ENCODE measurements at places on chromosomes 7 and 10.

DNA sequence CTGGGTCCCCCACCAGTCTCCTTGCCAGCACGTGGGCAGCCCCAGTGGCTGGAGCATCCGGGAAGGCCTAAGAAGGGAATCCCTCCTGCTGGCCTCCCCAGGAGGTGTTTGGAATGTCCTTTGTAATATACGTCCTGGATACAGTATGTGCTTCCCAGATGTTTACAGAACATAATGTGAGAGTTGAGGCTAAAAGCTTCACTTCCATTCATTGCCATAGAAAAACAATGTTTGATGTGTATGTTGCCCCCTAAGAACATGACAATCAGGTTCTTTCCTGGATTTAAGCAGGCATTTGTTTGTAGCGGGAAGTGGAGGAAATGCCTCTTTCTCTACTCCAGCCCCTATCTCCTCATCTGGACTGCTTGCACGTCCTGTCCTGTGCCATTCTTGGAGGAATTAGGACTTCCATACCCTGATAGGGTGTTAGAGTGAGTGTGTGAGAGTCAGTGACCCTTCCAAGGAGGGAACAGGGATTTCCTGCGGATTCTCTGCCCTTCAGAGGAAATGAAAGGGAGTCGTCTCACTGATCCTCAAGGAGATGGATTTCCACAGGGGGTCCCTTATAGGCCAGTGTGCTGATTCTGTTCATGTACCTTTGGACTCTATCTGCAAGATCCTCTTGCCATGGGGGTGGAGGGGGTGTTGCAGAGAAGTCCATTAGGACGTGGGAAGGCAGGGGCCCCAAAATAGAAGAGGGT, 1.2 kb downstream of the IGFBP1 start:
- no peak for DNase-seq

GRCh38 chr10:122267849-122268737, 3.0 kb upstream of the BTBD16 start:
- no peak for DNase-seq

GRCh38 chr10:50614444-50615137, 9.2 kb downstream of the SGMS1 start:
- DNase-seq, result no peak

DNA sequence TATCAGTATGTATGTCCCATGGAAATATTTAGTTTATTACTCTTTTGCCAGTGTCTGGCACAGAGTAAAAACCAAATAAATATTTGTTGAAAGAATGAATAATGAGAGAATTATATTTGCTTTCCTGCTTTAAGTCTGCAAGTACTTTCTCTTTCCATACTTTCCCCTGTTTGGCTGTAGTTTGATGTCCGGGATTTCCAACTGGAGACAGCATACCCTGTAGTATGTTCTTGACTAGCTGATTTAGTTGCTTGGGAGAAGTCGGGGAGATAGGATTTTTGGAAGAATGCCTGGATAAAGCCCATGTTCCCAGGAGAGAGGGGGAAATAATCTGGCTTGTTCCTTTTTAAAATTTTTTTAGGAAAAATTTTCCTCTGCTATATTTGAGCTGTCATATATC, 516.1 kb downstream of the CCSER2 start:
- no peak for DNase-seq

DNA sequence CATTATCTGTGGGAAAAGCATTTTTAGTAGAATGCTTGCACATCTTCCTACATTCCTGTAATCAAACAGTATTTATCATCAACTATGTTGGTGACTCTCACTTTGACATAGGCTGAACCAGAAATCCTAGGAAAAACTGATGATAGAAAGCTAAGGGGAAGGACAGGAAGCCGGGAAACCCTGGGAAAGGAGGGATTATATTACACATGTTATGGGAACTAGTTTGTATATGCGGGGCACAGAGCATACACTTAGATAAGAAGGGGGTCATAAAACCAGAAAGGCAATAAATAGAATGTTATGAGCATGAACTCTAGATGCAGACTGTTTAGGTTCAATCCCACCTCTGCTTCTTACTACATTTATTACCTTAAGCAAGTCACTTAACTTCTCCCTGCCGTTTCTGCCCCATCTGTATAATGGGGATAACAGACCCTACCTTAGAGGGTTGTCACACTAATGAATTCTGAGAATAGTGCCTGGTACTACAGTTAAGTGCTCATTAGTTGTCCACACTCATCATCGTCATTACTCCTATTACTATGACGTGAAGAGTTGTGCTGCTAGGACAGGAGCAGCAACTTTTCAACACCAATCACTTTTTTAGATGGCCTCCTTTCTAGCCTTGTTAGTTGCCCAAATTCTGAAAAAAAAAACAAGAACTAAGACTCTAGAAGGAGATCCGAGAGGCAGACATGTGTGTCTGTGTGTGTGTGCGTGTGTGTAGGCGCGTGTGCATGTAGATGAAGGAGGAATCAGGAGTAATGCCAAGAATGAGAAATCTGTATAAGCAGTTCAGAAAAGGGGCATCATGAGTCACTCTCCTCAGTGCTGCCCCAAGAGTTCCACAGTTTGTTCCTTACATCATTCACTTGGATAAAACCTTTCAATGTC, 52.2 kb downstream of the KMT2C start:
- DNase-seq, result no peak

DNA sequence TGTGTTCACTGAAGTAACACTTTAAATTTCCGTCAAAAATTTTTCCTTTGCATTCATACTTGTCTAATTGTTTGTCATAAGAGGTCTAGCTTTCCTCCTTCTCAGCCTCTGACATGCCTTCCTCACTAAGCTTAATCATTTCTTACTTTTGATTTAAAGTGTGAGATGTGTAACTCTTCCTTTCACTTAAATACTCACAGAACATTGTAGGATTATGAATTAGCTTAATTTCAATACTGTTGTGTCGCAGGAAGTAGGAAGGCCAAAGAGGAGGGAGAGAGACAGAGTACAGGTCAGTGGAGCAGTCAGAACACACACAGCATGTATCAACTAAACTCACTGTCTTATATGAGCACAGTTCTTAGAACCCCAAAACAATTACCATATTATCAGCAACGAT, 99.0 kb downstream of the SRPK2 start:
- DNase-seq, result no peak

GRCh38 chr7:152979376-152979775, 219.8 kb downstream of the ACTR3B start:
- DNase-seq, result no peak

- no peak for DNase-seq
These were observed 101.3 kb upstream of the CTBP2 start for GRCh38 chr10:125261491-125262186.

- DNase-seq, result no peak
These were observed 9.1 kb downstream of the BMPR1A start for GRCh38 chr10:86765548-86765947.

- no peak for DNase-seq
These were observed 11.3 kb downstream of the NOLC1 start for GRCh38 chr10:102163342-102163989.

GRCh38 chr7:151138153-151138851, 29.2 kb downstream of the GBX1 start:
- no peak for DNase-seq

GRCh38 chr10:54985732-54986131, 184.7 kb upstream of the PCDH15 start:
- no peak for DNase-seq

- no peak for DNase-seq
These were observed 45.1 kb downstream of the ZMIZ1 start for GRCh38 chr10:79113827-79114226.

- no peak for DNase-seq
These were observed 52.8 kb downstream of the NRF1 start for GRCh38 chr7:129664029-129665012.

DNA sequence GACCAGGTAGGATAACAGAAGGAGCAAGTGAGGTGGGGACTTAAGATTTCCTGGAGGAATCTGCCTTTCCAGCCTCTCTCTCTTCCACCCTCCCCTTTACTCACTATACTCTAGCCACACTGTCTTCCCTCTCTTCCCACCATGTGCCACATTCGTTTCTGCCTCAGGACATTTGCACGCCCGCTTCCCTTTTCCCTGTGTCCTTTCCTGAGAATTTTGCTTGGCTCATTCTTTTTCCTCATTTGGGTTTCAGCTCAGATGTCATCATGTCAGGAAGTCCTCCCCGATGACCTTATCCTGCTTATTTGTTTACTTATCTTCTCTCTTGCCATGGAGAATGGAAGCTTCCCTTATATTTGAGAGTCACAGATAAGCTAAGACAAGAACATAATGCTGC, 363.8 kb downstream of the PRPF18 start:
- DNase-seq, result no peak

DNA sequence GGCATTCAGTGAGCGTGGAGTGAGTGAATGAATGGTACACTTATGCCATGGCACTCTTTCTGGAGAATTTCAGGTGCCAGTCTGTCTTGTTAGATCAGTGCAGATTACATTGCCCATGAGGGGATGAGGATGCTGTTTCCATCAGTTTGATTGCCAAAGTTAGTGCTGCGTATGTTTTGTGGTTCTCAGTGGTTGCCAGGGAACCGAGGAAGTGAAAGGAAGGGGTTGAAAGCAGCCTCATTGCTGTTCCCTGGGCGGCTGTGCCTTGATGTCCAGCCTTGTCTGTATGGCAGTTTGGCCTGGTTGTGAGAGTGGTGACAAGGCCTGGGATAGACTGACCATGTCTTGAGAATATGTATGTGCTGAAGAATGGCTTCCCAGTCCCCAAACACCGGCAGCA, 30.2 kb downstream of the WBP1L start:
- no peak for DNase-seq

GRCh38 chr7:128361411-128362379, at the start of gene PRRT4:
PRRT4 (minus strand) TSS chr7:128361690.
- DNase-seq, result peak; percentile 45

GRCh38 chr7:117110480-117111315, 157.4 kb downstream of the ST7 start:
- no peak for DNase-seq

GRCh38 chr10:42933448-42934340, 143.2 kb upstream of the RET start:
- DNase-seq, result no peak

DNA sequence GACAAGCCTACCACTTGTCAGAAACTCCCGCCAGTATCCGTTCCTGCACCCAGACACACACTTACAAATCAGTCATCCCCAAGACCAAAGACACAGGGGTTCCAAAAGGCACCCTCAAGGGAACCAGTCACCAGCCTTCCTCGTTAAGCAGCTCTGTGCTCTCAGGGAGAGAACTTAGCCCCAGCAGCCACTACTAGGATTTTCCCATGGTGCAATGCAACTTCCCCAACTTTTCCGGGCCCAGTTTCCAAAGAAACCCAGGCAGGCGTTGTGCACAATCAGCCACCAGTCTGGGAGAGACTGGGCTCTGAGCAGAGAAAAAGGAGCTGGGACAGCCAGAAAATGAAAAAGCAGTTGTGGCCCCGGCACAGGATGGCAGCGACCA, 1.2 kb downstream of the DLG5 start:
- no peak for DNase-seq

DNA sequence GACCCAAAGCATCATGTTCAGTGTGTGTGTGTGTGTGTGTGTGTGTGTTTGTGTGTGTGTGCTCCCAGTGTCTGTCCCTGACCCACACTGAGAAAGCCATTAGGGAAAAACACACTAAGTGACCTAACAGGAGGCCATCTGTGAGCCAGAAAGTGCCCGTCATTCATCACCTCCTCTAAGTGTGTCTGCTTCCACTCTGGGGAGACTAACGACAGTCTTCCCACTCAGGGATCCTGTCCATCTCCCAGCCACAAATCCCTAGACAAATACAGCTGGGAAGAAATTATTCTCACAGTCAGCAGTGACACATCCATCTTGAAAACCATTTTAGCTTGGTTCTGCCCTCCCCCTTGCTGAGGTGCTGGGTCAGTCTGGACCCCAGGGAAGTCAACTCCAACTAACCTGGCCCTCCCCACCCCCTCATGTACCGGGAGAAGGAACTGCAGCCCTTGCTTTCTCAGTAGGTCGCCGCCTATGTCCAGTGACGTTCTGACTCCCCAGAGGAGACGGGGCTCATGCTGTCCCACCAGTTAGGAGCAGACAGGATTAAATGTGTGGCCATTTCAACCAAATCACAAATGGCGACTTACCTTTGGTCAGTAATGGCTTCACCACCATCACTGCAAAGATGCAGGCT, 296.5 kb upstream of the ZNF32 start:
- no peak for DNase-seq

- no peak for DNase-seq
These were observed 48.1 kb downstream of the SORBS1 start for GRCh38 chr10:95513008-95513589.

- no peak for DNase-seq
These were observed 29.0 kb downstream of the MRC1 start for GRCh38 chr10:17838080-17838648.

GRCh38 chr7:65749518-65749917, 123.4 kb upstream of the VKORC1L1 start:
- no peak for DNase-seq

- no peak for DNase-seq
These were observed 40.2 kb upstream of the PAX2 start for GRCh38 chr10:100705139-100705538.

- DNase-seq, result no peak
These were observed 41.4 kb downstream of the LRRC20 start for GRCh38 chr10:70341016-70341415.

GRCh38 chr7:85733169-85733915, 546.5 kb upstream of the SEMA3D start:
- no peak for DNase-seq

GRCh38 chr10:116798859-116799258, 50.4 kb upstream of the ENO4 start:
- no peak for DNase-seq

- no peak for DNase-seq
These were observed 55.6 kb upstream of the PNLIP start for GRCh38 chr10:116490028-116490662.

Data from SIG-M5 (cell line).